Activated CD4-positive, alpha-beta T cell treated with anti-CD3 and anti-CD28 coated beads for 36 hours (primary cell): ENCODE measurements at places on chromosomes 1 and 21. TPM values are rescaled to one million over a fixed set of nuclear protein-coding genes. Genes with fewer than 3 reads are reported as not detected.

DNA sequence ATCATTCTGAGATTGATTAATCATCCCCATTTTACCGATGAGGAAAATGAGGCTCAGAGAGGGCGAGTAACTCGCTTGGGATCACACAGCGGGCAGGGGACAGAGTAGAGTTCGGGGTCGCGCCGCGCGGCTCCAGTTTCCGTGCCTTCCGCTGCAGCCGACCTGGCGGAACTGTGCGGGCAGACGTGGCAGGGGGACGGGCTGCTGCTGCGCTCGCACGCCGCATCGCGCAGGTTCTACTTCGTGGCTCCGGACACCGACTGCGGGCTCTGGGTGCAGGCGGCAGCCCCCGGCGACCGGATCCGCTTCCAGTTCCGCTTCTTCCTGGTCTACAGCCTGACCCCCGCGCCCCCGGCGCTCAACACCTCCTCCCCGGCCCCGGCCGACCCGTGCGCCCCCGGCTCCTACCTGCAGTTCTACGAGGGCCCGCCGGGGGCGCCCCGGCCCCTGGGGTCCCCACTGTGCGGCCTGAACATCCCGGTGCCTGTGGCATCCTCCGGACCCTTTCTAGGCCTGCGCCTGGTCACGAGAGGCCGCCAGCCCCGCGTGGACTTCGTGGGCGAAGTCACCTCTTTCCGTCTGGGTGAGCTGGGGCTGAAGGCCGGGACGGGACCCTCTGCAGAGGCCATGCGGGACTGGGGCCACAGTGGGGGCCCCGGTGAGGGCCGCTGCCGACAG lies 2.3 kb downstream of the LDLRAD2 start:
- peak; percentile 56 for DNase-seq

DNA sequence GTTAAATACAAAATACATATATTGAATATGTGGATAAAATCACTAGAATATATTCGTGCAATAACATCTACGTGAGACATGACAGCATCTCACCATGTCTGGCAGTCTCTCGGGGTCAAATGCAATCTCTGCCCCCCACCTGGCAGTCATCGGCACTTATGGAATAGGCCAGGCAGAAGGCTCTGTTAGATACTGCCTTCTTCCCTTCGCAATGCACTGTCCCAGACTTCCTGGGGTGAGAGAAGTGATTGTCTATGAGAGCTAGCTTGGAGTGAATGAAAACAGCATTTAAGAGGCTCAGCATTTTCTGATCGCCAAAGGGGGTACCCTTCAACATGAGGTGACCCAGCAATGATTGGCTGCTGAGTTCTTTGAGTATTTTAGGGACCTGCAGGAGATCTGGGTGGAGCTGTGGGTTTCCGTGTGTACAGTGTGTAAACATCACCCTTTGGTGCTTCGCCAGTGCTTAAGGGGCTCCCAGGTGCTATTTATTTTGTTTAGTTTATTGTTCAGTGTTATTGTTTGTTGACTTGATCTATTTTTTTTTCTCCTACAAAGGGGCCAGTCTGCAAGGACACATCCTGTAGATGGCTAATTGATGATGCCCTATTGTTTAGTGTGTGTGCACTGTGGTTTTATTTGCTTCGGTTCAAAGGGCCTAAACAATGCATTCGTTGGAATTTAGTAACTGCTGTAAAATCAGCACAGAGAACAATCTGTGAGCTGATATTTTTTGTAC lies 10.2 kb downstream of the ERG start:
- no peak for DNase-seq

- no peak for DNase-seq
Measured at GRCh38 chr1:90710579-90711536, 6.2 kb downstream of the BARHL2 start.

DNA sequence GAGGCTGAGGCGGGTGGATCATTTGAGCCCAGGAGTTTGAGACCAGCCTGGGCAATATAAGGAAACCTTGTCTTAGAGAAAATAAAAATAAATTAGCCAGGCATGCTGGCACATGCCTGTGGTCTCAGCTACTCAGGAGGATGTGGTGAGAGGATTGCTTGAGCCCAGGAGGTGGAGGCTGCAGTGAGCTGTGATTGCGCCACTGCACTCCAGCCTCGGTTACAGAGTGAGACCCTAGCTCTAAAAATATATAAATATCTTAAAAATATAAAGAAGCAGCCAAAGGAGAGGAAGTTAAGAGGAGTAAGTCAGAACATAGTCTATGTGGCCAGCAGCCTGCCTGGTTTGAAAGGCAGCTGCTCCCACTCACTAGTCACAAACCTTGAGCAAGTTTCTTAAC lies 4.5 kb upstream of the IL10RB start:
- no peak for DNase-seq

DNA sequence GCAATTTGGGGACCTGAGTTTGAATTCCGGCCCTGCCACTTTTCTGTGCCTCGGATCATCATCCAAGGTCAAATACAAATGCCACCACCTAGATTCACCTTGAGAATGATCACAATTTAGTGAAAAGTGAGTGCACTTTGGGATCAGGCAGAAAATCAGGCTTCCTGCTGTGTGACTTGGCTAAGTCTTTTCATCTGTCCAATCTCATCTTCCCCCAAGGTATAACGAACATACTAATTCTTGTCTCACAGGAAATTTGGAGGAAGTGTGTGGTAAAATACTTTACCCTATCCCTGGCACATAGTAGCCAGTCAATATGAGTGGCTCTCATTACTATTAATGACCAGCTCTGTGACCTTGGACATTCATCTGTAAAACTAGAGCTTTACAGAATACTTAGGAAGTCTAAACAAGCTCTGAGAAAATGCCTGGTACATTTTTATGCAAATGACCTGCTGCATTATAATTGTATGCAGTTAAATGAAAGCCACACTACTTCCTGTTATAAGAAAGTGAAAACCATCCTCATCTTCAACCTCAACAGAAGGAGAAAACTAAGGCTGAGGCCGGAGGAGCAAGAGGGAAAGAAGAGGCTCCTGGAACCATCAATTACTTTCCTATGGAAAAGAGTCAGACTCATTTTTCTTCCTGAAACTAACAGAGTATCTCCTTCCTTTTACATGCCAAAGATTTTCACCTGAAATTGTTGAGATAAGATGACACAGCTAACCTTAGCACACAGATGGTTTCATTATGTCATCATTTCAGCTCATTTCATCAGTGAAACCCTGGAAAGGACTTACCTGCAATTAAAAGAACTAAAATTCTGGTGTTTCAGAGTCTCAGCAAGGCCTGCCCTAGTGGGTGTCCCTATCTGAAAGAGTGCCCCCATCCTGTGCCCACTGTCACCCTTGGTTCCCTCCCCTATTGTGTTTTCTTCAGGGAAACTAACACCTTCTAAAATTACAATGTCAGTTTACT lies 32.6 kb upstream of the RGS8 start:
- DNase-seq: no peak

DNA sequence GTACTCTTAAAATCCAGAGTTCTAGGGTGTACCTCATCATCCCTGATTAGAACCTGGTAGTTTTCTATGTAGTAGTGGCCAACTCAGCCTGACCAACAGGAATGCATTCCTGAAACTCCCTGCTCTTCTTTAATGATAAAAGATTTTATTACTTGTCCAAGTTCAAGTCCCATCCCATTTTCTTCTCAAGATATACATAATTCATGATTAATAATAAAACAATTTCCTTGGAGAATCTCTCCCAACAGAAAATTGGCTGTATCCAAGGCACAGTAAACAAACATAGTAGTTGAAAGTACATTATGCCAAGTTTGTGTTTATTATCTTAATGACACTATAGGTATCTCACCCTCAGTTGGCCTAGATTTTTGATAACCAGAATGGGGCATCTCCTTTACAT lies 714.1 kb upstream of the ADAMTS5 start:
- DNase-seq: no peak

DNA sequence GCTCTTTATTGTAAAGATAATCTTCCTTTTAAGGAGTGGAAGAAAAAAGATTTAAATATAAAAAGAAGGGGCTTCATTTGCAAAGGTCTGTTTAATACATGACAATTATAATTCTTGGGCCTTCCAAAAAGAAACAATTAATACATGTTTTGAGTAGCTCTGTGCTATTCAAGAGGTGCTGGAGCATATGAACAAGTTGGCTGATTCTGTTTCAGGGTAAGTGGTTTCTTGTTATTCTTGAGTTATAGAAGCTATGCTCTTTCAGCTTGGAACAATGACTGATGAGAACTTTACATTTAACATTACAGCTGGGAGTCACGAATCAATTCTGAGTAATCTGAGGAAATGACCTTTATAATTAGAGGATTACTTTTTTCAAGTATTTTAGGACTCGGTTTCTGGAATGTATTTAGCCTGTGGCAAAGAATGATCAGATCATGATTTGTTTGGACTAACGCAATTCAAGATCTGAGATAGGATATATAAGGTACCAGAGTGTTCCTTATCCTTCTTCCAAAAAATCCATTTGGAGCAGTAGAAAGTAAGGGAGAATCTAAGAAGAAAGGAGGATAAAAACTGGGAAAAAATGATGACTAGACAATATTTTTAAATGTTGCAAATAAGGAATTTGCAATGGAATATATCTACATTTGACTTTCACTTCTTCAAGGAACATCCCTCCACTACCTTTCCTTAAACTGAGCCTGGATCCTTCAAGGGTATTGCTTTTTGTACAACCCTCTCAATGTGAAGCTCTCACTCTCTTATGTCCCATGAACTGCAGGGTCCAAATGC lies 77.1 kb upstream of the KCTD3 start:
- DNase-seq: no peak

DNA sequence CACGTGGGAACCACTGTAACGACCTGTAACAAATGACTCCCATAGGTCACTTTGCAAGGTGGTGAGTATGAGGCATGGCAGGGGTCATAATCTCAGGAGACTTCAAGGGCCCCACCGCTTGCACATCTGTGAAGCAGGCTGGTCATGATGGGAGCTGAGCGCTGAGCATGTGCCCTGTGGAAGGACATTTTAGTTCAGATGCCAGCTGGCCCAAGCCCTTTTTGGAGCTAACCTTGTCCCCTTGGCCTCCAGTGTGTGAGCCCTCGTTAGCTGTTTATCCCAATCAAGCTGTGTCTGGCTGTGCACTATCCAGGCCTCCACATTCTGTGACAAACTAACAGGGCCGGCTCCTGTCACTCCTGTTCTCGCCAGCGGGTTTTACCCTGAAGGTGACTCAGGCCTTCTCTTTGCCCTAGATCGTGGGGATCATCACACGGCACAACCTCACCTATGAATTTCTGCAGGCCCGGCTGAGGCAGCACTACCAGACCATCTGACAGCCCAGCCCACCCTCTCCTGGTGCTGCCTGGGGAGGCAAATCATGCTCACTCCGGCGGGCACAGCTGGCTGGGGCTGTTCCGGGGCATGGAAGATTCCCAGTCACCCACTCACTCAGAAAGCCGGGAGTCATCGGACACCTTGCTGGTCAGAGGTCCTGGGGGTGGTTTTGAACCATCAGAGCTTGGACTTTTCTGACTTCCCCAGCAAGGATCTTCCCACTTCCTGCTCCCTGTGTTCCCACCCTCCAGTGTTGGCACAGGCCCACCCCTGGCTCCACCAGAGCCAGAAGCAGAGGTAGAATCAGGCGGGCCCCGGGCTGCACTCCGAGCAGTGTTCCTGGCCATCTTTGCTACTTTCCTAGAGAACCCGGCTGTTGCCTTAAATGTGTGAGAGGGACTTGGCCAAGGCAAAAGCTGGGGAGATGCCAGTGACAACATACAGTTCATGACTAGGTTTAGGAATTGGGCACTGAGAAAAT lies 7.6 kb downstream of the NPPA start:
- no peak for DNase-seq

GRCh38 chr1:204740354-204740753 lies 54.8 kb upstream of the LRRN2 start:
- no peak for DNase-seq

DNA sequence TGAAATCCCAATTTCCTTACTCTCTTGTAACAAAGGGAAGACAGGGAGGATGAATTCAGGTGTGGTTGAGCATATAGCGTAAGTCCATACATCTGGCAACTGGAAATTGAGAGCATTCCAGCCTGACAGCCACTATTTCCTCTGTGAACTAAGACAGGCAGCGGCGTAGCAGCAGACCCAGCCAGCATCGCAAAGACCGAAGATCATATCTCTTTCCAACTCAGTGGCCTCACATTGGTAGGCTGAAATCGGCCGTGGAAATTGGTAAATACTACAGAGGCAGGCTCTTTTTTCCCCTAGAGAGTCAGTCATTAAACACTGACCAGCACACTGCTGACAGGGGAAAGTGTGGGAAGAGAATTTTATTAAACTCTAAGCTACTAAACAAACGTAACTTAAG lies 43.4 kb downstream of the TARBP1 start:
- DNase-seq: no peak

DNA sequence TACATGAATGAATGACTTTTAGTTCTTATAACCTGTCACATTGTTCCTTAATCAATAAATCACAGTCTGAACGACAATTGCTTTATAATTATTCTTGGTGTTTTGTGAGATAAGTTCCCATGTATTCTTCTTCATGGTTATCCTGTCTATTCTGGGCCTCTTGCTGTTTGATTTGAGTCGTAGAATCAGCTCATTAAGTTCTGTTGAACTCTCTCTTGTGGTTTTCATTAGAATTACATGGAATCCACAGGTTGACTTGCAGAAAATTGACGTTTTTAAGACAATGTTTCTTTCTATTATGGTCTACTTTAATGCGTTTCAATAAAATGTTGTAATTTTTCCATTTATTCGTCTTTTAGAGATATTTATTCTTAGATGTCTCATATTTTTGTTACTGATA lies 4.0 kb upstream of the LCE1A start:
- no peak for DNase-seq

The RGS8 gene
- total RNA-seq: not detected

The CLDN17 gene
- not detected for total RNA-seq

The RAB3B gene
- 0.11 TPM for total RNA-seq

The TEKT2 gene
- 0.16 TPM for total RNA-seq

The USH2A gene
- not detected for total RNA-seq

The SUSD4 gene
- 1.9 TPM for total RNA-seq

The PRDM2 gene
- total RNA-seq: 46.7 TPM

The RHD gene
- total RNA-seq: not detected

The OR2G2 gene
- total RNA-seq: not detected
